ENCODE measurements at places on chromosomes 4 and X.

GRCh38 chrX:78725287-78725686 lies 22.2 kb upstream of the LPAR4 start:
- H3K27me3 ChIP-seq, result no peaks in the 10 kb centered on the region
- H3K4me1 ChIP-seq, result no peaks in the 10 kb centered on the region
- no peaks in the 10 kb centered on the region for H3K36me3 ChIP-seq
- H3K27ac ChIP-seq, result no peak overlapping the region

DNA sequence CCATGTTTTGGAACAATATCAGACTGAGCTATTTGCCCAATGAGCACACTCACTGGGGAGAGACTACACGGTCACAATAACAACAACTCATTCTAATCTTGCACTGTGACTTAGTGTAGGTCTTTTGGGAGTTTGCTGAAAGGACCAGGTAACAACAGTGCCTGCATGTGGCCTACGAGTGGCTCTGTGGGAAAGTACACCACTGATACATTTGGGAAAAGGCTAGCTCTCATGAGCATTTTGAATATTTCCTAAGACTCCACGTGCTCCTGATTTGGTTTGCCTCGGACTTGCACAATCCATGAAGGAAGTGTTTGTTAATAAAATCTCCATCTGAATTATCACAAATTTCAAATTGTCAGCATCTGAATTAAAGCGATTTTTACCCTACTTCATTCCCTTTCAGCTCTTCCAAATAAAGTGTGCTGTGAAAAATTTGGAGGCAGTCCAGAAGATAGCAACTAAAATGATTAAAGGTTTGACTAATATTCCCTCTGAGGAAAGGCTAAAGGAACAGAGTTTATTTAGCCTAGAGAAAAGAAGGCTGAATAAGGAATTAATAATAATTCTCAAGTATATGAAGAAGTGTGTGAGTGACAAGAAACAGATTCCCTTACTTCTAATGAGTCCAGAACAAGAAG lies 406.4 kb downstream of the PPARGC1A start:
- no peaks in the 10 kb centered on the region for H3K36me3 ChIP-seq
- H3K4me1 ChIP-seq, result no peaks in the 10 kb centered on the region
- H3K27ac ChIP-seq, result no peak overlapping the region
- no peak overlapping the region for H3K4me3 ChIP-seq

DNA sequence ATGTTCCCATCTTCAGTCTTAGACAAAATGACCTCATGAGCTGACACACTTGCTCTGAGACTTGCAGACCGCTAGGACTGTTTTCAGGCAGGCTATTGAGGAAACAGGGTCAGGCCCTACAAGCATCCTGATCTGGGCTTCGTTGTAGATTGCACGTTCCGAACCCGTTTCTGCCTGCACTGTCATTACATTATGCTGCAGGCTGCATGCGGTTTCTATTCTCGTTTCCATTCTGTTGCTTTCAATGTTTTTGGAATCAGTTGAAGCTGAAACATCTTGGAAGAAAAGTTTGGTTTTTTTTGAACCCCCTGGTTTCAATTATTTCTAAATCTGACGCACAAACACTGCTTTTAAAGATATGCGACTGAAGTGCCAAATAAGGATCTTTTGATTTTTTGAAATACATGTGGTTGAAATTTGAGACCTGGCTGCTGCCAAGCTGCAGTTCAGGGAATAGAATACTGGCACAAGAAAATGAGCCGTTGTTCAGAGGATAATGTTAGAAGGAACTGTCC lies 716.1 kb upstream of the INTU start:
- H3K4me3 ChIP-seq, result no peak overlapping the region
- no peak for DNase-seq
- H3K4me1 ChIP-seq, result peaks cover 4% of the 10 kb centered on the region
- H3K27me3 ChIP-seq, result no peaks in the 10 kb centered on the region
- H3K36me3 ChIP-seq, result no peaks in the 10 kb centered on the region

GRCh38 chrX:150225756-150226155 lies 137.4 kb upstream of the MAMLD1 start:
- no peaks in the 10 kb centered on the region for H3K4me1 ChIP-seq
- peak; percentile 55 for DNase-seq
- H3K36me3 ChIP-seq, result no peaks in the 10 kb centered on the region
- no peaks in the 10 kb centered on the region for H3K27me3 ChIP-seq
- H3K27ac ChIP-seq, result no peak overlapping the region
- no peak overlapping the region for H3K4me3 ChIP-seq

- H3K27me3 ChIP-seq, result no peaks in the 10 kb centered on the region
- peak overlapping the region; percentile 37 for H3K27ac ChIP-seq
- H3K36me3 ChIP-seq, result no peaks in the 10 kb centered on the region
- H3K4me1 ChIP-seq, result peaks cover 6% of the 10 kb centered on the region
- H3K4me3 ChIP-seq, result no peak overlapping the region
These were observed 121.5 kb downstream of the ANK2 start for GRCh38 chr4:113170805-113171468.

DNA sequence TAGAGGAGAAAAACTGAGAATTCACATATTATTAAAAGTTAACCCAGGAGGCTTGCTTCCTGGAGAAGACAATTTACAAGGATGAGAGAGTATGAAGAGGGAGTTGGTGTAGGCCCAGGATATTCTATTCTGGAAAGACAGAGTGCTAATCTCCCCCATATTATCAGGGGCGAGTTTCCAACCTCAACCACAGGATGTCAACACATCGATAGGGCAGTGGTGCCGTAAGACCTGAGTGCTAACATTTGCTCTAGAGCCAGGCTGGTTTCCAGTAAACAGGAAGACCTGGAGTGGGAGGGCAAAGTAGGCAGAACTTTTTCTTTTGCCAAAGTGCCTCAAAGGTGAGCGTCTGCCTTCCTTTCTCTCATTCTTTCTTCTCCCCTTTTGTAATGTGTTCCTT lies 2.8 kb upstream of the AWAT1 start:
- no peaks in the 10 kb centered on the region for H3K27me3 ChIP-seq
- H3K27ac ChIP-seq, result no peak overlapping the region
- no peaks in the 10 kb centered on the region for H3K36me3 ChIP-seq

DNA sequence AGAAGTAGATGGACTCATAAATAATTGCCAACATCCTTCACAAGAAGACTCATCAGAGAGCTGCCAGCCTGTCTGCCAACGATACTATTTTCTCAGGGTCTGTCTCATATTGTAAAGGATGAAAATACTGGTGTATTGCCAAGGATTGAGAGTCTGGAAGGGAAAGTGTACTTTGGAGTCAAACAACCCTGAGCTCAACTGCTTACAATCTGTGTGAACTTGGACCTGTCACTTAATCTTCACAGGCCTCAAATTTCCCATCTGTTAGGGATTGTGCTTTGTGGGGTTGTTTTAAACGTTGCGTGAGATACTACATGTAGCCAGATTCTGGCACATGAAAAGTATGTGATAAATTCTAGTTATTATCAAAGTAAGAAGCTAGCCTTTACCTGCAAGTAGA lies 169.1 kb downstream of the LHFPL1 start:
- no peaks in the 10 kb centered on the region for H3K4me1 ChIP-seq
- H3K27ac ChIP-seq, result no peak overlapping the region
- DNase-seq, result no peak
- no peaks in the 10 kb centered on the region for H3K36me3 ChIP-seq

GRCh38 chr4:14853176-14853943 lies 148.9 kb upstream of the CPEB2 start:
- no peaks in the 10 kb centered on the region for H3K36me3 ChIP-seq
- no peaks in the 10 kb centered on the region for H3K27me3 ChIP-seq
- H3K4me3 ChIP-seq, result no peak overlapping the region
- H3K27ac ChIP-seq, result no peak overlapping the region
- no peak for DNase-seq
- H3K4me1 ChIP-seq, result peaks cover 18% of the 10 kb centered on the region

DNA sequence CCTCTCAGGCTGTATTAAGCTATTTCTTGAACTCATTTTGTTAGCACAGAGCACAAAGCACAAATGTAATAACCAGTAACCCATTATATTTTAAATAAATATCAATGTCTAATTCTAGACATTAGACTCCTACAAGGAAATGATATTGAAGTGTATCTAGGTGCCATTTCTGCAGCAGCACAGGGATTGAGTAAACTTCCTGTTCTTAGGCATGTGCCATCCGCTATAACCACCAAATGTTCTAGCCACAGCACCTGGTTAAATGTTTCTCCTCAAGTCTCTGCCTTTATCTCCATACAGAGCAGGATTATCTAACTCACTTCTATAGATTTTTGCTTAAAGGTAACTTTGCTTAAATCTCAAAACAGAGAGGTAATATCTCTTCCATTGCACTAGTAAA lies 51.4 kb downstream of the SGMS2 start:
- no peak for DNase-seq
- no peaks in the 10 kb centered on the region for H3K27me3 ChIP-seq
- H3K4me1 ChIP-seq, result peaks cover 8% of the 10 kb centered on the region
- no peak overlapping the region for H3K4me3 ChIP-seq
- H3K27ac ChIP-seq, result no peak overlapping the region

GRCh38 chrX:155148724-155149537 lies 67.3 kb upstream of the VBP1 start:
- no peaks in the 10 kb centered on the region for H3K27me3 ChIP-seq
- H3K27ac ChIP-seq, result no peak overlapping the region
- DNase-seq, result no peak
- no peak overlapping the region for H3K4me3 ChIP-seq
- no peaks in the 10 kb centered on the region for H3K36me3 ChIP-seq

- H3K27ac ChIP-seq, result no peak overlapping the region
- H3K36me3 ChIP-seq, result no peaks in the 10 kb centered on the region
- H3K27me3 ChIP-seq, result no peaks in the 10 kb centered on the region
These were observed 32.3 kb upstream of the ASMTL start for GRCh38 chrX:1485033-1485432.

GRCh38 chr4:1310796-1311631 lies 21.3 kb downstream of the MAEA start:
- no peak overlapping the region for H3K27ac ChIP-seq
- no peaks in the 10 kb centered on the region for H3K27me3 ChIP-seq
- no peak overlapping the region for H3K4me3 ChIP-seq
- DNase-seq, result no peak

- H3K4me3 ChIP-seq, result no peak overlapping the region
- no peaks in the 10 kb centered on the region for H3K4me1 ChIP-seq
- H3K27ac ChIP-seq, result no peak overlapping the region
- no peaks in the 10 kb centered on the region for H3K36me3 ChIP-seq
- DNase-seq, result no peak
These were observed 316.7 kb upstream of the HTR2C start for GRCh38 chrX:114267142-114267541.

GRCh38 chr4:98491899-98492559 lies 166.4 kb downstream of the TSPAN5 start:
- H3K27me3 ChIP-seq, result no peaks in the 10 kb centered on the region
- H3K4me3 ChIP-seq, result no peak overlapping the region
- no peak for DNase-seq
- no peaks in the 10 kb centered on the region for H3K36me3 ChIP-seq
- no peak overlapping the region for H3K27ac ChIP-seq
- H3K4me1 ChIP-seq, result peaks cover 8% of the 10 kb centered on the region

DNA sequence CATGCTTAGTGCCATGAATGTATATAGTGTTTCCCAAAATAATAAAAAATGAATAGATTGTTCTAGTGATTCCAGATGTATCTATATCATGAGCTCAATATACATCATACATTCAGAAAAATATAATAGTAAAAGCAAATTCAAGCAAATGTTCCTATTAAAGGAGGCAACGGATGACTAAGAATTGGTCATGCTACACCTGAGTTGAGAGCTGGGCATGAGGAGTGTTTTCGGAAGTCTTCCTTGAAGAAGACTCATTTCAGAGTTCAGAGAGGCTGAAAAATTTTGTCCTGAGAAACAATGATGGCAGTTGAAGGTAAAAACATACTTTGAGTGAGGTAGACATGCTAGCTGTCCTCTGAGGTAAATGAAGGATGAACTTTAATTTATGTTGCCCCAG lies 79.3 kb upstream of the IL1RAPL2 start:
- no peak overlapping the region for H3K4me3 ChIP-seq
- H3K4me1 ChIP-seq, result no peaks in the 10 kb centered on the region
- no peaks in the 10 kb centered on the region for H3K27me3 ChIP-seq
- H3K27ac ChIP-seq, result no peak overlapping the region
- H3K36me3 ChIP-seq, result no peaks in the 10 kb centered on the region
- no peak for DNase-seq

DNA sequence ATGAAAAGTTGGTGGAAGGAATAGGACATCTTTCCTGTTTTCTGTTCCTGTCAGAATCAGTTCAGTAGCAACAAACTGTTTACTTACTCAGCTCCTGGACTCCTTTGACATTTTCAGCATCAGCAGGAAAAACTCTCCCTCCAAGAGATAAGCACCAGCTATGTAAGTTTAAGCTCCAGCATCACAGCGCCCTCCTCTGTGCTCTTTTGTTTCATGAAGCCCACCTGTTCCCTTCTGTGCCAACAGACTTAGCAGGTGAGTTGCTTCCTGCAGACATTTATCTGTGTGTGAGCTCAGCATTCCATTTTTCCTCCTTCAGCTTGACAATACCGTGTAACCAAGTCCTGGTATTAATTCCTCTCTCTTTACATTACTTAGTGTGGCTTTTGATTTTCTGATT lies 644.1 kb upstream of the AGA start:
- no peaks in the 10 kb centered on the region for H3K36me3 ChIP-seq
- no peaks in the 10 kb centered on the region for H3K27me3 ChIP-seq
- no peak overlapping the region for H3K4me3 ChIP-seq
- no peak overlapping the region for H3K27ac ChIP-seq

DNA sequence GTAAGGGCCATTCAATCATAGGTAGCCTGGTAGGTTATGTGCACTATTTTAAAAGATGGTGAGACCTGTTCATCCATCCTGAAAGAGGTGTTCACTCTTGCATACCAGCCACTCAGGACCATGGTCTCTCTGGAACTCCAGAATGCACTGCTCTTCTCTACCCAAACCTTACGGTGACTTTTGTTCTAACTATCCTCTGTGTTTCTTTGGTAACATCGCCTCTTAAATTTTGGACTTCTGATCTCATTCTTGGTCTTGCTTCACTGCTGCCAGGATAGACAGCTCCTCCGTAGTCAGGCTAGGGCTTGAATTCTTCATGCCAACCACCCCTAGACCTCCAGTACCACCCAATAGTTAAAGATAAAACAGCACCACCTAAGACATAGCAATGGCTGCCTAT lies 346.3 kb upstream of the GALNT7 start:
- H3K27me3 ChIP-seq, result no peaks in the 10 kb centered on the region
- no peaks in the 10 kb centered on the region for H3K4me1 ChIP-seq
- DNase-seq, result no peak
- no peak overlapping the region for H3K27ac ChIP-seq
- no peak overlapping the region for H3K4me3 ChIP-seq

DNA sequence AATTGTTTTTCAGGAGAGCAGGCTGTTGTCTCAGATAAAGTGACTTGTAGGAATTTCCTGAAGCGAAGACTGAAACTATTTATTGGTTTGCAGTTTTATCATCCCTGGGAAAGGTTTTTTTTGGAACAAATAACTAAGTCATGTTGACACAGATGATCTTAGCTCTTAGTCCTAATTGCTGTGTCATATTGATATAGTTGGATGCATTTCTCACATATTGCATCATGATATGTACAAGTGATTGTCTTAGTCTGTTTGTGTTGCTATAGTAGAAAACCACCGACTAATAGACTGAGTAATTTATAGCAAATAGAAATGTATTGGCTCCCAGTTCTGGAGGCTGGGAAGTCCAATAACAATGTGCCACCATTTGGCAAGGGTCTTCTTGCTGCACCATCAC lies 397.5 kb upstream of the PPP1R2C start:
- H3K4me1 ChIP-seq, result no peaks in the 10 kb centered on the region
- H3K27ac ChIP-seq, result no peak overlapping the region
- DNase-seq, result no peak
- no peak overlapping the region for H3K4me3 ChIP-seq

- H3K27ac ChIP-seq, result no peak overlapping the region
- H3K36me3 ChIP-seq, result no peaks in the 10 kb centered on the region
- no peaks in the 10 kb centered on the region for H3K4me1 ChIP-seq
- H3K27me3 ChIP-seq, result no peaks in the 10 kb centered on the region
- no peak overlapping the region for H3K4me3 ChIP-seq
These were observed 129.0 kb downstream of the BTC start for GRCh38 chr4:74665346-74665745.
